ACHN (cell line): ENCODE measurements at places on chromosomes 11 and 22.

- DNase-seq, result no peak
These were observed 25.8 kb downstream of the LRP5 start for GRCh38 chr11:68338051-68338780.

DNA sequence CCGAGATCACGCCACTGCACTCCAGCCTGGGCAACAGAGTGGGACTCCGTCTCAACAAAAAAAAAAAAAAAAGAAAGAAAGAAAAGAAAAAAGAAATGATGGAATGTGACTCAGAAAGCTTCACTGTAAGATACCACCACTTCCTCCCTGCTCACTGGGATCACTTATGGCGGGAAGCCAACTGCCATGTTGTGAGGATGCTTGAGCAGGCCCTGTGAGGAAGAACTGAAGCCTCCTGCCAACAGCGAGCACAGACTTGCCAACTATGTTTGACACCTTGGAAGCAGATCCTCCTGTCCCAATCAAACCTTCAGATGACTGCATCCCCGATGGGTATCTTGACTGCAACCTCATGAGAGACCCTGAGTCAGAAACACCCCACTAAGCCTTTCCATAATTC, 8.3 kb downstream of the SEC14L6 start:
- peak; percentile 35 for DNase-seq

GRCh38 chr11:130806746-130807145, 109.5 kb downstream of the SNX19 start:
- DNase-seq, result no peak

DNA sequence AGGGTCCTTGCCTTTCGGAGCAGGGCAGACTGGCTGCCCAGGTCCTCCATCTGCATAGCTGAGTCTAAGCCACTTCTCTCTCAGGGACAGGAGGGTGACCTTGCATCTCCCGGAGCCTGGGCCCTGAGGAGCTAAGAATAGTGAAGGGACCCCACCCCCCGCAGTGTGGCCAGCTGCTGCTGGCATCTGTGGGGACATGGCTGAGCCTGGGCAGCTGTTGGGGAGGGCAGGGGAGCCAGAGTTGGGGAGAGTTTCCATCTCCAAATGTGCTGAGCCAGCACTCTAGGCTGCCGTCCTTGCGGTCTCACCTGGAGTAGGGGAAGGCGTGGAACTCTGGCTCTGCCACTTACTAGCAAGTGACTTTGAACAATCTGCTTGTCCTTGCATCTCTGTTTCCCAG, 34.8 kb upstream of the SHISAL1 start:
- no peak for DNase-seq

DNA sequence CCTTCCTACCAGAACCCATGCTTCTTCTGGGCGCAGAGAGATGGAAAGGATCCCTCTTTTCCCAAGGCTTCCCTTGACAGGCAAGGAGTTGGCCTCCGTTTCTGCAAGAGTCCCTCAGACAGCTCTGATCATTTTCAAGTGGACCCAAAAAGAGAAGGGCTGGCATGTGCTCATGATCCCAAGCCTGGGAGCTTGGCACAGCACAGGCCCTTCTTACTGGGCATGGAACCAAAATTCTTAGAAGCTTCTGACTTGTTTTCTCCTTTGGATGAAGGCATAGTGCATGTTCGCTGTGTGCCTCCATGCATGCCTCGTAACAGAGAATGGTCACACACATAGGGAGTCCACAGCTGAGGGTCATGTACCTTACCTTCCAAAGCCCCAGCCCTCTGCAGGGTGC, 449.6 kb downstream of the MIAT start:
- no peak for DNase-seq

GRCh38 chr11:13448876-13449275, 14.1 kb downstream of the BTBD10 start:
- DNase-seq, result no peak

DNA sequence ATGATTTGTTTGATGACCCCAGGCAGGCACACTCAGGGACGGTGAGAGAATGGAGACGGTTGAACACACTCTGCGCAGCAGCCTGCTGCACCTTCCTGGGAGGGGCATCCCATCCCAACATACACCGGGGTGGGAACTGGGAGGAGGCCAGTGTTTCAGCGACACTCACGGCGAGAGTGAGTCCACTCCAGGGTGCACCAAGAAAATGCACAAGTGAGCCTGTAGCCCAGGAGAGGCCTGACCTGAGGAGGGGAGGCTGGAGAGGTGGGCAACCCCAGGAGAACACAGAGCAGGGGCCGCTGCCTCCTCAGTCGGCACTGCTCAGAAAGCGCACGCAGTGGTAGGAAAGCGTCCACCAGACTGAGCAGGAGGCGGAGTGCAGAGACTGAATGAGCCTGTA, 54.5 kb downstream of the IGF2 start:
- no peak for DNase-seq

GRCh38 chr11:15935373-15935772, 421.0 kb downstream of the SOX6 start:
- no peak for DNase-seq

- no peak for DNase-seq
These were observed 40.2 kb upstream of the MMP12 start for GRCh38 chr11:102915044-102915375.
